ENCODE measurements at places on chromosomes 2 and 18.
A peak's percentile ranks its signal among the peaks of the same experiment; 100 is the strongest.

- no peak for DNase-seq
Measured at GRCh38 chr2:104847586-104848160, 6.2 kb upstream of the POU3F3 start.

DNA sequence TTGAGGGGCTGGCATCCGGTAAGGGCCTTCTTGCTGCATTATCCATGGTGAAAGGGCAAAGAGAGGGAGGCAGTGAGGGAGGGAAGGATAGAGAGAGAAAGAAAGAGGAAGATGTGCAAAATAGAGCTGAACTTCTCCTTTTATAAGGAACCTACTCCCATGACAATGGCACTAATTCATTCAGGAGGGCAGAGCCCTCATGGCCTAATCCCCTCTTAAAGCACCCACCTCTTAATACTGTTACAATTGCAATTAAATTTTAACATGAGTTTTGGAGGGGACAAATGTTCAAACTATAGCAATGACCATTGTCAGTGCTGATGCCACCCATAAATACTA, 60.2 kb downstream of the CXCR4 start:
- no peak for DNase-seq

DNA sequence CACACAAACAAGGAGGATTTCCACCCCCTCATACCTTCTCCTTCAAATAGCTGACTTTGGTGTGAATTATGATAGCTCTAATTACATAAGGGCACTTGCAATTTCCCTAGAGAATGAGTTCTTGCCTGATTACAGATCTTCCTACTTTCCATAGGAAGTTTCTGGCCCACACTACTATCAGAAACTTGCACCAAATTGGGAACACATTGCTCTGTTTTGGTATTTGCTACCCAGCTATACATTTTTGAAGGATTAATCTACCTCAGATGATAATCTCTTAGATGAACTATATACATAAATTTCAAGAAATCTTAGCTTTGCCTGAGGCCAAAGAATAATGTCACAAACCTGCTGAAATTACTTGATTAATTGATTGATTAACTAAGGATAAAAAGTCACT, 4.9 kb downstream of the DCC start:
- no peak for DNase-seq

GRCh38 chr2:32849456-32850194, 97.1 kb upstream of the LTBP1 start:
- no peak for DNase-seq

- no peak for DNase-seq
Measured at GRCh38 chr2:171554991-171555615, 32.8 kb downstream of the CYBRD1 start.

- DNase-seq, result peak; percentile 16
Measured at GRCh38 chr18:51107598-51108305, 77.7 kb downstream of the SMAD4 start.

GRCh38 chr2:172011812-172012575, 12.2 kb downstream of the METAP1D start:
- no peak for DNase-seq

GRCh38 chr2:184597571-184597991, 748 bp upstream of the ZNF804A start:
- peak; percentile 32 for DNase-seq

- no peak for DNase-seq
Measured at GRCh38 chr2:234006501-234006900, 44.0 kb upstream of the SPP2 start.

DNA sequence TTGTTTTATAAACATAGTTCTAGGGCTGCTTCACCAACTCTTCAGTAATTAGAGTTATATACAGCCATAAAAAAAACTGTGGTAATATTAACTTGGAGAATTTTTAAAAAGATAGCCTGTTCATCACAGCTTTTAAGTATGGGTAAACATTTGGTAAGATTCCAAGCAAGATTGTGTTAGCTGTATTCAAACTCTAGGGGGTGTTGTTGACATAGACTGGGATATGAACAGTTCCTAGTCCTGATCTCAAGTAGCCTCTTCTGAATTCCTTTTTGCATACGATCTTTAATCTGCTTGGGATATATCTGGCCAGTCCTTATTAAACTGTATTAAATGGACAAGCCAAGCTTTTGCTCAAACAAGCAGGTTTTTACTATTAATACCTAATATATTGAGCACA, 13.4 kb downstream of the NOP58 start:
- peak; percentile 74 for DNase-seq
